Activated CD8-positive, alpha-beta memory T cell treated with anti-CD3 and anti-CD28 coated beads for 1 hour (primary cell): ENCODE measurements at places on chromosomes 6 and 20.

DNA sequence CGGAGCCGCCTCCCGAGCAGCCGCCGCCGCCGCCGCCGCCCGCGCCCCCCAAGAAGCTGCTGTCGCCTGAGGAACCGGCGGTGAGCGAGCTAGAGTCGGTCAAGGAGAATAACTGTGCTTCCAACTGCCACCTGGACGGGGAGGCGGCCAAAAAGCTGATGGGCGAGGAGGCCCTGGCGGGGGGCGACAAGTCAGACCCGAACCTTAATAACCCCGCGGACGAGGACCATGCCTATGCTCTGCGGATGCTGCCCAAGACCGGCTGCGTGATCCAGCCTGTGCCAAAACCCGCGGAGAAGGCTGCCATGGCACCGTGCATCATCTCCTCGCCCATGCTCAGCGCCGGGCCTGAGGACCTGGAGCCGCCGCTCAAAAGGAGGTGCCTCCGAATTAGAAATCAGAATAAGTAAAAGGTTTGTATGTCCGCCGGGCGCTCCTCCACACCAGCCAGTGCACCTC is 145.2 kb downstream of the SOBP start:
- DNase-seq = no peak

- no peak for DNase-seq
Measured at GRCh38 chr6:153058291-153058690, 55.8 kb upstream of the MTRF1L start.

- DNase-seq = no peak
Measured at GRCh38 chr6:45838996-45839395, 176.7 kb downstream of the CLIC5 start.

- DNase-seq = no peak
Measured at GRCh38 chr20:52889225-52889624, 82.9 kb upstream of the TSHZ2 start.

DNA sequence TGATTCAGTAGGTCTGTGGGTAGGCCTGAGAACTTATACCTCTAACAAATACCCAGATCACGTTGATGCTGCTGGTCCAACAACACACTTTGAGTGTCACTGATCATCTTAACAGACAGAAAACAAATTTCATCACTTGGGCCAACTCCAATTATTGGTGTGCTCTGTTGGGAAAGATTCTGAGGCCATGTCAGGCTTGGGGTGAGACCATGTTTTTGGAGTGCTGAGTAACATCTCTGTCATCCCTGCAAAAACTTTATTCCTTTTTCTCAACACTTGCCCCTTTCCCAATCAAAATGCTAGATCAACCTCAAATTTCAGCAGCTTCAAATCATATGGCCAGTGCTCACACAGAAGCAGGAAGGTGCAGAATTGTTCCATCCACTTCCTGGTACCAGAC is 108.8 kb upstream of the TENT5A start:
- no peak for DNase-seq

DNA sequence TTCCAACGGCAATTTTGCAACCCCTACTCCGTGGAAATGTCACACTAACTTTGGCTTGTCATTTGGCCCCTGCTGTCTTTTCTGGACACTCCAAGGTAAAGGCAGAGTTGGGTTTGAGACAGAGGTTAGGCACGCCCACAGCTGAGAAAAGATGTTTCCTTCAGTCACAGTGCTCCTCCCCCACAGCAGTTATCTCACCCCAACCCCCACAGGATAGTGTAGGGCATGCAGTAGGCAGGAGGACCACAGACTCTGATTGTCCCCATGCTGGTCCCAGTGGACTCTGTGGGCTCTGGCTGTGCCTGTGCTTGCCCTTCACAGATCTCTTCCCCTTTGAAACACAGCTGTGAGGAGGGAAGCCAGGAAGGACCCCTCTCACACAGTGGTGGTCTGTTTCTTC is 124.0 kb upstream of the CARMIL1 start:
- DNase-seq = no peak

DNA sequence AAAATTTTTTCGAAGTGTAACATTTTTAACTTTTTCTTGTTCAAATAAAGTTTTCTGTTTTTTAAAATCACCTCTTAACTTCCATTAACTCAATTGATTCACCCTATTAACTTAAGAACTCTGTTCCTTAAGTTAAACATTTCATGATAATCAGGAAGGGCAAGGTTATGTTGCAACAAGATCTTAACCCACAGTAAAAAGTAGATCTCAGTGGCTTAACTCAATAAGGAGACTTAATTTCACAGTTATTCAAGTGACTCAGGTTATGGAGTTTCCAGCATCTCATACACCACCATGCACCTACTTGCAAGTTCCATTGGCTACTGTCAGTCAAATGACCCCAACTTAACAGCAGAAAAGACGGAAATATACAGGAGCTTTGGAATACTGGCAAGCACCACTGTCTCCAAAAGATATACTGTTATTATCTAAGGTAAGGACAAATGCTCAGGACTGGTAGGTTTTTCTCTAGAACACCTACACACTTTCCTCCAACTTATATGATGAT is 11.2 kb downstream of the HLA-DQB1 start:
- no peak for DNase-seq

DNA sequence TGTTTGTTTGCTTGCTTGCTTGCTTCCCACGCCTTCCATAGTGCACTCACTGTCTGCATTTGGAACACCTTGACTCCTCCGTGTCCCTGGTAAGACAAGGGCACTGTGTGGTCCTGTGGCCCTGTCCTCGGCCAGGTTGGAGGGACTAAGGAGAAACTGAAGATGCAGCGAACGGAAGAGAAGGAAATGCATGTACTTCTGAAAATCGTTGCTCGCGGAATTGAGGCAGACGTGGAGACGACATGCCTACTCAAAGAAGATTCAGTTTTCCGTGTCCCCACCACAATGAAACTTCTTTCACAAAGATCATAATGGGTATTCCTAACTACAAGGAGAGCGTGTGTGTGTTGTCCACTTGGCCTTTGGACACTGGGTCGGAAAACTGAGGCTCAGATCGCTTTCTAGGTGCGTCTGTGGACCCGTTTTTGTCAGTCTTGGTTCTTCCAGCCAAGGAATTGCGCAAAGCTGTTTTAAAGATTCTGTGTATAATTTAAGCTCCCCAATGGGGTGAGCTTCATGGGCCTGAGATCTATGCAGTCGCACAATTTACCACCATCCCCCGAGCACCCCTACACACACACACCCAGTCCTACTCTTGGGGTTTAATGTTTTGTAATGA is 120.4 kb upstream of the ZNF184 start:
- no peak for DNase-seq

GRCh38 chr20:21177767-21178166 is 51.9 kb downstream of the KIZ start:
- DNase-seq = no peak

DNA sequence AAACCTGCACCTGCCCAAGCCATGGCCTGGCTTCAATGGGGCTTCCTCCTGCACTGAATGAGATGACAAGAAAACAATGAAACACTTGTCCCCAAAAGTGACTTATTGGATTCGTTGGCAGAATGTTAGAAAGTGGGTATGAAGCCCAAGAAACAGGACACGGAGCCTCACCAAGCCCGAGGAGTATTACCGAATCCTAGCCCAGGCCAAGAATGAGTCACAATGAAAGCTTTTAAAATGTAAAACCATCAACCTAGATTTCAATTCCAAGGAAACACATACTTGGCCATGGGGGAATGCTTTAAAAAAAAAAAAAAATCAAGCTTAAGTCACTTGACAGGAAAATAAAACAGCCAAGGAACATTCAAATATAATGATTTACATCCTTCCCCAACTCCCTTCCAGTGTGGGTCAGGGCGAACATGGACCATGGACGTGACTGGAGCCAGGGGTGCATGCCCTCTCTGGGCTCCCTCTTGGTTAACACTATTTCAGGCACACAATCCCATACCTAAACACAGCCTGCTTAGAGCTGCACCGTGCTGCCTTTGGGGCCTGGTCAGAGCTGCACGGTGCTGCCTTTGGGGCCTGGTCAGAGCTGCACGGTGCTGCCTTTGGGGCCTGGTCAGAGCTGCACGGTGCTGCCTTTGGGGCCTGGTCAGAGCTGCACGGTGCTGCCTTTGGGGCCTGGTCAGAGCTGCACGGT is 3.1 kb upstream of the STX16 start:
- DNase-seq = no peak

GRCh38 chr6:35962779-35963560 is 42.1 kb upstream of the SRPK1 start:
- DNase-seq = no peak

DNA sequence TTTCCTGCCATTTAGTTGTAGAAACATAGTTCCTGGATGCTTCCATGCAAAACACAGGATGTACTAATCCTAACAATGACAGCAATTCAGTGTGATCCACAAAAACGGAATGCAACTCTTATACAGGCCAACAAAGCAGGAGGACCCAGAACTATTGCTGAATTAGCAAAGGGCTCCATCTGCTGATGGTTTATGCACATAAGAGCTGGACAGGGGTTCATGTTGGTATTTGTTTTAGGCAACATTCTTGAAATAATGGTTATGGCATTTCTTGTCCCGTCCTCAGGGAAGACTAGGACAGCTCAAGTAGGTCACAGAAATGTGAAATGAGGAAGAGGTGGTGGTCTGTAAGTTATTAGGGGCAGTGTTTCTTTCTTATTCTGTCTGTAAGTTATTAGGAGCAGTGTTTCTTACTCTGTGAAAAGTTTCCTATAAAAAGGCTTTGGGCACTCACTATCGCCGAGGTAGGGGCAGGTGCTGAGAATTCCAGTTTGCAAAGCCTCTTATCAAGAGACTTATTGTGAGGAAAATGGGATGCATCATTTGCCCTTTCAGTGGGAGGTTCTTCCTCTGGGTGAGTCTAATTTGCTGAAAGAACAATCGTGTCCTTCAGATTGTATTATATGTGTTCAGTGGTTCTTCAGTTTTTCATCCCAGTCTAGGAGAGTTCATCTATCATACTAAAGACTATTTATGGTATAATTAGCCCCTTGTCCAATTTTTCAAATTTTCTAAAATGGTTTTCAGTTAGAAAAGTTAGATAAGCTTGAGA is 171.1 kb downstream of the MCHR2 start:
- DNase-seq = no peak

DNA sequence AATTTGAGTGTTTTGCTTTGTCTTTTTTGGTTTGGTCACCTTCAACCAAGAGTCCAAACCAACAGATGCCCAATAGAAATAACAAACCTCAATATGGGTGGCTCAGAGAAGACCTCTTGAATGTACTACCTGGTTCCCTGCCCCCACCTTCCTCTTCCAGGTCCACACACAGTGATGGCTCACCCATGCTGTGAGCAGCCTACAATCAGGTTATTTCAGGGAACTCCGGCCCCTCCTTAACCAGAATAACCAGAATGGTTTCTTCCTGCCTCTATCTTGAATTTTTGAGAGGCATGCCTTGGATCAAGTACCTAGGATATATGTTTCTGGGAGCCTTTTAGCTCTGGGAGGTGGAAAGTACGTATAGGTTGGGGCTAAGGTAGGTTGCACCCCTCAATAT is 327.1 kb upstream of the PRDM1 start:
- DNase-seq = no peak

DNA sequence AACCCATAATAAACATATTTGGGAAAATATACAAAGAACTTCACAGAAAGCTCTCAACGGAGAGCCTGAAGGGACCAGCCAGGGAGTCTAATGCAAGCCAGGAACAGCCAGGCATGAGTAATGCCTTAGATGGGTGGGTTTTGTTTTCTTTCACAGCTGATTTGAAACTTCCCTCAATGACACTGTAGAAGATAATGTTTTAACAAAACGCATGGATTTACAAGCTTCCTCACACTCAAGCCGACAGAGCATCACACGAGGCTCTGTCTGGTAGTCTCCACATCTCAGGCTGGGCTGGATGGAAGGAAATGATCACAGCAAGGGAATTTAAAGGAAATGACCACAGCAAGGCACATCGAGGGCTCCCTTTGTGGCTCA is 113.9 kb downstream of the GMPR start:
- DNase-seq = no peak
